Activated CD8-positive, alpha-beta T cell treated with anti-CD3 and anti-CD28 coated beads for 36 hours (primary cell): ENCODE measurements at places on chromosomes 2 and 18. TPM values are rescaled to one million over a fixed set of nuclear protein-coding genes. Genes with fewer than 3 reads are reported as not detected.

- DNase-seq: no peak
These were observed 48.1 kb downstream of the RNF152 start for GRCh38 chr18:61844726-61845125.

Gene DIPK1C
- not detected for total RNA-seq

Gene NR4A2
- 61.6 TPM for total RNA-seq

Gene RASGRP3
- total RNA-seq: 1.6 TPM

- DNase-seq: no peak
These were observed 47.4 kb downstream of the ZBTB7C start for GRCh38 chr18:48361801-48362200.

DNA sequence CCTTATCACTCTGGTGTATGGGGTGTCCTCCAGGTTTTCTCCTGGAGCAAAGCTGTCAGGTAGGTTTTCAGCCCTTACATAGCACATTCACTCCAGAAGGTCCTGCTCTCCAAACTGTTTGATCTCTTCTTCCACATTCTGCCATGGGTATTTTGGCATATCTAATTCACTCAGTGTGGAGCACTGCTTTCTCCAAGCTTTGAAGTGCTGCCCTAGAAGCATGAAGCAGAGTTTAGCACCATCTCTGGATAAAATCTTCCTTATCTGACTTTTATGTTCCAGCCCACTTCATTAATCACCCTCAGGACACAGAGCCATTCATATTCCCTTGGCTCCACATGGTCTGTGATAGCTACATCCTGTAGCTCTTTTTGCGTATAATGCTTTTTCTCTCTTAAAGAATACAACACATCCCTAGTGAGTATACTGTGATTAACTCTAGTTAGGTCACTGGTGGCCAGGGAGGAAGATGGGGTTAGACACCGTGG is 56.7 kb upstream of the ARHGAP28 start:
- no peak for DNase-seq

DNA sequence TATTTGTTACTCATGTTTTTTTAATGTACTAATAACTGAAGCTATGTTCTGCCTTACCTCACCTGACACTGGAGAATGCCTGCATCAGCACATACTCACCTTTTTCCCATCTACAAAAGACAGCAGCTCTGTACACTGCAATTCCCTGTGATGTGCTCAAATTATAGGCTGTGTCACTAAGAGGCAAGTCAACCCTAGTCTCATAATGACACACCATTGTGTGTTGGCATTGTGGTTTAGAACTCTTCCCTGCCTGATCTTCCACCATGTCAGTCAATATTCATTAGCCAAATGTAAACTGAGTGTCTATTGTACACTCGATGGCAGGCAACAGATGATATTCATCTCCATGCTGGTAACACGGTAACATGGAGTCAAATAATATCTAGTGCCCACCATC is 332.1 kb upstream of the TCF4 start:
- no peak for DNase-seq

GRCh38 chr2:219289537-219290361 is 10.6 kb downstream of the DNAJB2 start:
- DNase-seq: no peak

Gene GLB1L
- total RNA-seq: 2.8 TPM

DNA sequence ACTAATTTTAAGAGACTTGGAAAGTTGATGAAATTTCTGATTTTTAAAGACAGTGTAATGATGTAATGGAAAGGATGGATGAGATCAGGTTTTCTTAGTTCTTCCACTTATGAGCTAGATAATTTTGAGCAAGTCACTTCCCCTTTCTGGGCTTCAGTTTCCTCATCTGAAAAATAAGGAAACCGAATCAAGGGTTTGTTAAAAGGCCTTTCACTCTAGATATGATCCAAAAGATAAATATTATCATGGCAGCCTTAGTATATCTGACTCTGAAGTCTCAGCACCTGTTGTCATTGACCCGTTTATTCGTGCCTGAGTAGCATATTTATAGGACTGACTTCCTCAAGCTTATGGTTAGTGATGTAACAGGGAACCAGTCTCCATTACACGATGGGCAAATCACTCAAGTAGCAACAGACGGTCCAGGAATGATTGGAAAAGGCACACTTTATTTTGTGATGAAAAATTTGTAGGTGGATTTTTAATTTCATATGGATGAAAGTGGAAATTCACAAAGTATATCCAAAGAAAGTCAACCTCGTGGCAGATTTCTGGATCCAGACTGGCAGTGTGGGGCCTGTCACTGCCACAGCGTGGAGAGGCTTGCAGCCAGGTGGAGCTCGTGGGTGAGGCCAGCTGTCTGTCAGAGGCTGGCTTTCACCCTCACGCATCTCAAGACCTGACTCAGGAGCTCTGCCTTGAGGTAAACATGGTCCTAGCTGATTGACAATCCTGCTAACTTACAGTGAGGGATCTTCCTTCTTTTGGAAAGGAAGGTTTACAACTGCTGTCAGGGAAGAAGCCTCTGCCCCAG is 137.9 kb upstream of the CXCR4 start:
- DNase-seq: no peak

- DNase-seq: no peak
These were observed 108.7 kb downstream of the NCKAP5 start for GRCh38 chr2:133459590-133459989.

- DNase-seq: no peak
These were observed 2.3 kb downstream of the RBBP8 start for GRCh38 chr18:22935431-22935830.

DNA sequence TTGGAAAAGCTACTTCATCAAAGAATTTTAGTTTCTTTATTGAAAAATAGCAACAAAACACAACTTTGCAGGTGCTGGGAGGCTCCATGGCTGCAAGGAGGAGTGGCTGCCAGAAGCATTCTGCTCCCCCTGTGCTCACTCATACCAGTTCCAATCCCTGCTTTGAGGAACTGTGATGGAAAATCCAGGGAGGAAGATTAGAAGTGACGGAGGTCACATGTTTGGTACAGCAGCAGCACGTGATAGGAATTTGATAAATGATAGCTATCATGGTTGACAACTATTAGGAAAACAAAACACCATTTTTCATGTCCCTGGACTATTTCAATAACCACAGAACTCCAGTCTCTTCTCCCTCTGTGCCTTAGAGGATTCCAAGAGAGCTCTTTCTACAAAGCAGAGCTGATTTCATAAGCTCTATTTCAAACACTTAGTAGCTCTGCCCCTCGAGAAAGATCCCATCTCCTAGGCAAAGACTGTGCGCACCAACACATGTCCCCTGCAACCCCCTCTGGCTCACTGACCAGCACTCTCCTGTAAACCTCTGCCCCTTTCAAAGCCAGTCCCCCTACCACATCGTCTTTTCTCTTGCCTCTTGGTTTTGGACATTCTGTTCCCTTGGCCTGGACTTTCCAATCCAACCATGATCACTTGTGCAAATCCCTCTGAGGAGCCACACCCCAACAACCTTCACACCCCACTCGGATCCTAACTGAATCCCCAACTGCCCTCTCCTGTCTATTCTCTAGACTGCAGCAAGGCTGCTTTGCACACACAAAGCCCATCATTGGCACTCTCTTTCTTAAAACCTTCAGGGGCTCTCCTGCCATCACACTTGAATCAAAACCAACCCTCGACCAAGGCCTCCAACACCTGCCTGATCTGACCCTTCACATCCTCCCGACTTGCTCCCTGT is 352.4 kb upstream of the PKDCC start:
- DNase-seq: no peak
